HuH-7.5 (cell line): ENCODE measurements at places on chromosomes 2 and 18.
A peak's percentile ranks its signal among the peaks of the same experiment; 100 is the strongest.

- peak; percentile 3 for DNase-seq
Measured at GRCh38 chr2:192953116-192953515, 758.4 kb upstream of the TMEFF2 start.

DNA sequence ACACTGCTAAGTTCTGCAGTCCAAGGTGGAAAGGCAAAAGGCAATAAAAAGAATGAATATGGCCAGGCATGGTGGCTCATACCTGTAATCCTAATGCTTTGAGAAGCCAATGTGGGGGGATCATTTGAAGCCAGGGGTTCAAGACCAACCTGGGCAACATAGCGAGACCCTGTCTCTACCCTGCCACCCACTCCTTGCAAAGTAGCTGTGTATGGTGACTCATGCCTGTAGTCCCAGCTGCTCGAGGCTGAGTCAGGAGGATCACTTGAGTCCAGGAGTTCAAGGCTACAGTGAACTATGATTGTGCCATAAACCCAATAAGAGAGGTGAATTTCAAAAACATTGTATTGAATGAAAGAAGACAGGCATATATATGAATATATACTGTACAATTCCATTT lies 2.4 kb downstream of the MYL12B start:
- DNase-seq, result no peak

GRCh38 chr18:42038936-42039335 lies 83.9 kb downstream of the PIK3C3 start:
- no peak for DNase-seq

DNA sequence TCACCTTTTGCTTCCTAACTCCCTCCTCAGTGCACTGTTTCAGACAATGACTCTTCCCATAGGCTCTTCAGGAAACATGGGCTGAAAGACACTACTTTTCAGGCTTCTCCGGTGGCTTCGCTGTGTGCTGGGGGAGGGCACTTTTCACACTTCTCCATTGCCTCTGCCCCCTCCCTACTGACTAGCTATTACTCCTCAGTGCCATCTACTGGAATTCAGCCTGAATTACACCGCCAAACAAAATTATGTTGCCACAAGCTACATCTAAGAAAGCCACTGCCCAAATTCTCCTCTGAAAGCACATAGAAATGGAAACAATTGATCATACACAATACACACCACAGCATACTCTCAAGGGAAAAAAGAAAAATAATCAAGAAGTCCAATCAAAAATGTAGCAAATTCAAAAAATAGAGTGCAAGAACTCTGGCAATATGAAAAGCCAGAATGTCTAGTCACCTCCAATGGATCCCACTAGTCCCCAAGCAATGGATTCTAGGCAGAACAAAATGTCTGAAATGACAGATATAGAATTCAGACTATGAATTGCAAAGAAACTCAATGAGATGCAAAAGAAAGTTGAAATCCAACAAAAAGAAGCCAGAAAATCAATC lies 1139.4 kb upstream of the GYPC start:
- peak; percentile 6 for DNase-seq

- no peak for DNase-seq
Measured at GRCh38 chr2:239179851-239180371, 220.9 kb downstream of the HDAC4 start.

GRCh38 chr2:240931319-240931949 lies 25.3 kb downstream of the CROCC2 start:
- no peak for DNase-seq

GRCh38 chr2:127053731-127054603 lies 53.0 kb downstream of the BIN1 start:
- no peak for DNase-seq

DNA sequence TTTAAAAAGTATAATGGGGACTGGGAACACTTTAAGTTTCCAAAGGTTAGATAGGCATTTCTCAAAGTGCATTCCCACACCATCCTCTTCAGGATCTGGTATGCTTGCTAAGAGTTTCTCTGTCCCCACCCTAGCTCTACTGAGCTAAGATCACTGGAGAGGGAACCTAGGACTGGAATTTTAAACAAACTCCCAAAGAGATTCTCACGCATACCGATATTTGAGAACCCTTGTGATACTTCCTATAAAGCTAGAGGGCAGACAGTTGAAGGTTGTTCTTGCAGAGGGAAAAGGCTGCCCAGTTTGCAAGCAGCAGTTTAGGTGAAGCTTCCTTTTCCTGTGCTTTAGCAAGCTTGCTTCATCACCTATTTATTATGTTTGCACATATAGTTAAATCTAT lies 3.6 kb downstream of the CNRIP1 start:
- no peak for DNase-seq

DNA sequence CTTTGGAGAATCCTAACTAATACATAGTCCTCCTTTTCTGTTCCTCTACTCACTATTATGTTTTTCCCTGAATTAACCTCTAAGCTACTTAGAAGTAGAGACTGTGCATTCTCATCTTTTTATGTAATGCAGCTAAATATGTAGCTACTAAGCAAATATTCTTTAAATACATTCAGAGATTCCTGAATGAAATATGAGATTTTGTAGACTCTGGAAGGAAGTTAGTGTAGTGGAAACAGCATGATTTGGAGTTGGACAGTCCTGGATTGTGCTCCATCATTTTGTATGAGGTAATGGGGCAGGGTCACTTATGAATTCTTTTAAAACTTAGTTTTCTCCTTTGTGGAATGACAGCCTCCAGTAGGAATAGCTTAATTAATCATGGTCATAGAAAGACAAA lies 24.7 kb upstream of the NT5C1B start:
- no peak for DNase-seq

DNA sequence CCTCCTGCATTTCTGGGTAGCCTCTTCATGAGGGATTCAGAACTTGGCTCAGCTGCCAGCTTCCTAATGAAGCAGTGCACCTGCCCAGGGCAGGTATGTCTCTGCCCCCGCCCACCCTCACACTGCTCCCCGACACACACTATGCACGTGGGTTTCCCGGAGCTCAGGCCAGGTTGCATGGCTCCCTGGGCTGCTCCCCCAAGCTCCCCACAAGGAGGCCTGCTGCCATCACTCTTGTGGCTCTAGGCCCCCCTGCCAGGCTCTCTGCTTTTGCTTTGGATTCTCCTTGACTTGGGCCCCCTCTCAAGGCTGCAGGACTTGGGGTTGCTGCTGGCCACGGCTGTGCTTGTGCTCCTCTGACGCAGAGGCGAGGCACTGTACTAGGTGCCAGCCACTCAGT lies 43.6 kb downstream of the ADD2 start:
- no peak for DNase-seq

DNA sequence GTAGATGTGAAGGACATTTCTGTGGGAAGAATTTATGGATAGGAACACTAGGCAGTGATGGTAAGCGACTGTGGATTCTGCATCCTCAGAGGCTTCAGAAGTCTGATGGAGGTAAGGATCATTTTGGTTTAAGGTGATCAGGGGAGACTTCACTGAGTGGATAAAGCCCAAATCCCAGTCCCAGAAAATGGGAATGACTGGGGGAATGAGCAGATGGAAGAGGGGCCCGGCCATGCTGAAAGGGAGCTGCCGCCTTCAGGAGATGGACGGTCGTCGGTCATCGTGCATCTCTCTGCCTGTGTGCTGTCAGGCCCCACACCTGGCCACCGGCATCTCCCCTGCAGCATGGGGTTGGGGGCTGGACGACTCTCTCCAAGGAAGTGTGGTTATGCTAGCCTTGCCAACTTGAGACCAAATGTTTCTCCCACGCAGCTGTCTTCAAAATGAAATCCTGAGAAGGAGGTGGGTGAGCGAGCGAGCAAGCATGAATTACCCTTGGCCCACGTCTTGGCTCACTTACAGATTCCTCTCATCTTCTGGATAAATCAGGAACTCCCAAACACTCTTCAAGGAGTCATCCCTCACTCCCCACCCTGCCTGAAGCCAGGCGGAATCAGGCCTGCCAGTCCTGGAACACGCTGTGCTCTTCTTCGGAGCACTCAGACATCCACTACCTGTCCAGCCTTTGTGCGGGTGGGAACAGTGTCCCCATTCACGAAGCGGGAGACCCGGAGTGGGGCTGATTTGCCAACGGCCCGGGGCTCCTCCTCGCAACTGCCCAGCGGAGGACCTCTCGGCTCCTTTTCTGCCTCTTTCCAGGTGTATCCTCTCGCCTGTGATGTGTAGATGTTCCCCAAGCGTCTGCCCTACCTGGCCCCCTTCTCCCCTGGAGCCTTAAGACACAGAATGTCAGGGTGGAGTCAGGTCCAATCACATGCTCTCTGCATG lies 85.6 kb downstream of the PRKCE start:
- no peak for DNase-seq

GRCh38 chr2:147607379-147607778 lies 237.4 kb upstream of the ACVR2A start:
- no peak for DNase-seq

DNA sequence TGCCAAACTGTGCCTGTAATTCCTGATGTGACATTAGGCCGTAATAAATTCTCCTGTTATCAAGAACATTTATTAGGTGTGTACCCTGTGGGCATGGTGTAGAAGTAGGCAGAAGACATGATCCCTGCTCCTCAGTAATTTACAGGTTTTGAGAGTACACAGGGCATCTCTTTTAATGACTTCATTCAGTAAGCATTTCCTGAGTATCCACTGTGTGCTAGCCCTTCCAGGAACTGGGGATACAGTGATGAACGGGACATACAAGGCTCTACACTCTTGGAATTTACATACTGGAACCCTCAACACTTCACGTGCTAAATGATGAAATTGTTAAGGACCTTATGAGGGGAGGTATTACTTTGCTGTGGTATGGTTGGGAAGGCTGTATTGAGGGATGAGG lies 30.2 kb downstream of the DIS3L2 start:
- DNase-seq, result no peak

- DNase-seq, result no peak
Measured at GRCh38 chr2:23244617-23245016, 140.4 kb upstream of the KLHL29 start.

- no peak for DNase-seq
Measured at GRCh38 chr18:44816477-44816876, 135.8 kb downstream of the SETBP1 start.

DNA sequence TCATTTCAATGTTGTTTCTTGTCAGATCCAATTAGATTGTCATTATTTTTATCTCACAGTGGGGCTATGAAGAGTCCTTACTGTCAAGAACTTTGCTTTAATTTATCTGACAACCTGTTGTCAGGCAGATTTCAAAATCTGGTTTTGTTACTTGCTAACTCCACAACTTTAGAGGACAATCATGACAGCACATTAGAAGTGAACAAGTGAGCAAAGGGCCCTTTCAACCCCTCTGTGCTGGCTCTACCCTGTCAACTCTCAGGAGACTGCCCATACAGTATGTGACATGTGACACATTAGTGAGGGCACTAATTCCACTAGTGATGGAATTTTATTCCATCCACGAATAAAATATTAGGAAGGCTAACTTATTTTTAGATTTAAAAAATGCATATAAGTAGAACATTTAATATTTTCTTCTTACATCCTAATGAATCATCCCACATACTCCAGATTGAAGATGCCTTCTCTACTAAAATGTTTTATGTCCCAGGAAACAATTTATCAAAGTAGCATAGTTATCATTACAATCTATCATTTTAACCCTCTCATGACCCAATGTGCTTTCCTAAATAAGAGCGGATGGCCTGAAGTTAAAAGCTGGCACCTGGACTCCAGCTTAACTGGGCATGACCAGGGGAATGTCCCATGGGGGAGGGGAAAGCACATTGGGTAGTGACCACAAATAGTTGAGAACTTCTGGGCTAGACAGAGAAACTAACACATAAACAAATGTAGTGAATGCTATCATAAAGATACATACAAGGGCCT lies 97.6 kb upstream of the PPP1CB start:
- DNase-seq, result no peak

DNA sequence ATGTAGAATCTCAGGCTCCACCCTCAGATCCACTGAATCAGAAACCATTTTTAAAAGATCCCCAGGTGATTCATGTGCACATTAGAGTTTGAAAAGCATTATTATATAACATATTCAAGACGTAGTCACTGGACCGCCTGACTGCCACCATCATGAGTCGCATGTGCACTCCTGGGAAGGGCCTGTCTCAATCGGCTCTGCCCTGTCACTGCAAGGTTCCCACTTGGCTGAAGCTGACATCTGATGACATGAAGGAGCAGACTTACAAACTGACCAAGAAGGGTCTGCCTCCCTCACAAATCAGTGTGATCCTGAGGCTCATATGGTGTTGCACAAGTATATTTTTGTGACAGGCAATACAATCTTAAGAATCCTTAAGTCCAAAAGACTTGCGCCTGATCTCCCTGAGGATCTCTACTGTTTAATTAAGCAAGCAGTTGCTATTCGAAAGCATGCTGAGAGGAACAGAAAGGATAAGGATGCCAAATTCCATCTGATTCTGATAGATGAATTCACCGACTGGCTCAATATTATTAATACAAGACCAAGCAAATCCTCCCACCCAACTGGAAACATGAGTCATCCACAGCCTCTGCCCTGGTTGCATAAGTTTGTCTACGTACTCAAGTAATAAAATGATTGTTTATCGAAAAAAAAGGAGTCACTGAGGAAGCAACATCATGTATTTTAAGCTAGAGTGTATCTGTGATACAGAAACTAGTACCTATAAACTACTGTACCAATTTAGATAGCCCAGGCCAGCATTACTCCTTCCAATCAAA lies 26.2 kb downstream of the ATAD2B start:
- DNase-seq, result no peak

- no peak for DNase-seq
Measured at GRCh38 chr2:85917887-85918795, 29.4 kb upstream of the ST3GAL5 start.

- no peak for DNase-seq
Measured at GRCh38 chr2:241456546-241456945, 51.8 kb downstream of the STK25 start.

- DNase-seq, result no peak
Measured at GRCh38 chr2:140861666-140862065, 1269.2 kb downstream of the LRP1B start.

DNA sequence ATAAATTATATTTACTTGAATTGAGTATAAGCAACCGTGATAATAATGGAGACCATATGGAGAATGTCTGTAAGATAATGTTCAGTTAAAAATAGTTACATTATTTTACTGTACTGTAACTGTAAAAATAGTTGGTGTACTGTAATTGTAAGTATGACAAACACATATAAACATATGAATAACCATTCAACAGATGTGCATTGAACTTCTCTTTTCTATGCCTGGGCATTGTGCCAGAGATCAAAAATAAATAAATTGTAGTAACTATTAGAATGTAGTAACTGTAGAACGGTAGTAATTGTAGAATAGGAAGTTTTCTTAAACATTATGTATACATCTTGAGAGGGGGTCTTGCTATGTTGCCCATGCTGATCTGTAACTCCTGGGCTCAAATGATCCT lies 287.4 kb upstream of the EPAS1 start:
- DNase-seq, result no peak

- DNase-seq, result no peak
Measured at GRCh38 chr2:230938098-230938497, 13.1 kb upstream of the GPR55 start.

GRCh38 chr2:217393585-217394032 lies 533.7 kb upstream of the TNP1 start:
- DNase-seq, result no peak

- no peak for DNase-seq
Measured at GRCh38 chr2:103430191-103430590, 668.4 kb downstream of the TMEM182 start.

GRCh38 chr2:163187995-163188655 lies 349.6 kb upstream of the KCNH7 start:
- DNase-seq, result no peak
